ENCODE measurements at places on chromosomes 4 and X. TPM values are rescaled to one million over a fixed set of nuclear protein-coding genes. Genes with fewer than 3 reads are reported as not detected.

The DCAF8L1 gene
- not detected for total RNA-seq

GRCh38 chr4:60579335-60579734 lies 620.8 kb upstream of the ADGRL3 start:
- H3K4me3 ChIP-seq = no peak overlapping the region
- no peaks in the 10 kb centered on the region for H3K4me1 ChIP-seq
- DNase-seq = no peak
- H3K36me3 ChIP-seq = no peaks in the 10 kb centered on the region
- H3K27me3 ChIP-seq = no peaks in the 10 kb centered on the region

GRCh38 chr4:37455301-37456131 lies 211.0 kb downstream of the NWD2 start:
- no peak overlapping the region for H3K27ac ChIP-seq
- no peaks in the 10 kb centered on the region for H3K27me3 ChIP-seq
- no peak for DNase-seq
- H3K4me3 ChIP-seq = no peak overlapping the region
- no peaks in the 10 kb centered on the region for H3K36me3 ChIP-seq

GRCh38 chr4:10020106-10020505 lies 1.2 kb downstream of the SLC2A9 start:
- peak overlapping the region; percentile 96 for H3K27ac ChIP-seq
- H3K4me1 ChIP-seq = peaks cover 69% of the 10 kb centered on the region
- no peak for DNase-seq
- H3K36me3 ChIP-seq = no peaks in the 10 kb centered on the region

The NAP1L5 gene
- 1.0 TPM for total RNA-seq

The PARM1 gene
- total RNA-seq = 10.3 TPM

Data from esophagus squamous epithelium (tissue), 5 donors.